ENCODE measurements at places on chromosomes 6 and 20.

DNA sequence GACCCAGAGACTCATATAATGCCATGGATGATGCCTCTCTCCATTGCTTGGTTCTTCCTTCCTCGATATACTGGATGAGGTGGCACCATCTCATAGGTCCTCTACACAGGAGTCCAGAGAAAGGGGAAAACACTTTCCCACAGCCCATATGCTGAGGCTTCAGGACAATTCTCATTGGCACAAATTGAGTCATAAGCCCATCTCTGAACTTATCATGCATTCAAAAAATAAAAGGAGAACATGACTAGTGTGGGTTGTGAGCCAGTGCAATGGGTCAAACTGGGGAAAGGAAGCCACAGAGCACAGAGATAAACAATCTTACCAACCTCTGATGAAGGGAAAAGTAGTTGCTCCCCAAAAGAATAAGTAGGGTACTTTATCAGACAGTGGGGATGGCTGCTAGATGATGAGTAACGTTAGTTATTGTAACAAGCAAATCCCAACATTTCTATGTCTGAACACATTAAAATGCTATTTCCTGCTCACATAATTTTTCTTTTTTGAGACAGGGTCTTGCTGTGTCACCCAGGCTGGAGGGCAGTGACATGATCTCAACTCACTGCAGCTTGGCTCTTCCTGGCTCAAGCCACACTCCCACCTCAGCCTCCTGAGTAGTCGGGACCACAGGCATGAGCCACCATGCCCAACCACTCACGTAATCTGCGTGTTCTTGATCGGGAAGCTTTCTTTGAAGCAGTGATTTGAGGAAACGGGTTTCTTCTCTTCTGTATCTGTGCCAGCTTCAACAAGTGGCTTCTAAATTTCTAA, 27.0 kb downstream of the SOD2 start:
- DNase-seq, result no peak

- no peak for DNase-seq
Observed at GRCh38 chr20:30511322-30512030, 746.0 kb upstream of the DEFB115 start.

DNA sequence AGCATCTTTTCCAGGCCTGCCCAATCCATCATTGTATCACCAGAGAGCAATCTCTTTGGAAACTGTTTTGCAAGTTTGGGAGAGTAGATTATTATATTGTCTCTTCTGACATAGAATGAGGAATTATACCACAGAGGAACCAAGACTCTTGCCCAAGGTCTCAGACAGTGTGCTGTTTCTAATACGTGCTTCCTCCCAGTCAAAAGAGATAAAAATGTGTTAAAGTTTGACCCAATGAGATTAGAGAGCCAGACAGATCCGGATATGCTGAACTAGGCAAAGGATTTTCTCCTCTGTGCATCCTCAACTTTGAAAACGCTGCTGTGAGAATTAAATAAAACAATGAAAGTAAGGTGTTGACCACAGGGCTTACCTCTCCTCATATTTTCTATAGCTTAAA, 18.6 kb upstream of the NT5E start:
- no peak for DNase-seq

GRCh38 chr6:168196881-168197635, 118.0 kb upstream of the FRMD1 start:
- no peak for DNase-seq

DNA sequence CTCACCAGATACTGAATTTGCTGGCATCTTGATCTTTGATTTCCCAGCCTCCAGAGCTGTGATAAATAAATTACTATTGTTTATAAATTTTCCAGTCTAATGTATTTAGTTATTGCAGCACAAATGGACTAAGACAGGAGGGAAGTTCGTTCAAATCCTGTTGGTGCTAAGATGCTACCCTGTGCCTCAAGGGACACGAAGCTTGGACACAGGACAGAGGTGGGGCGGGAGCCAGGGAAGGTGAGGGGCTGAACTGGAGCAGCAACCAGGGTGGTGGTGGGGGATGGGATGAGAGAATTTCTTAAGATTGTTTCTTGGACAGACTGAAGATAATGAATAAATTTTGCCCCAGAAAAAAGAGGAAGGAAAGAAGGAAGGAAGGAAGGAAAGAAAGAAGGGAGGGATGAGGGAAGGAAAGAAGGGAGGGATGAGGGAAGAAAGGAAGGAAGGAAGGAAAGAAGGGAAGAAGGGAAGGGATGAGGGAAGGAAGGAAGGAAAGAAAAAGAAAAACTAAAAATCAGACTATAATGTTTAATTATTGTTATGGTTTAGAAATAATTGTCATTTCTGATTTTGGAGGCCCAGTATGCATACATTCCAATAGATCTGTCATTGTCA, 127.2 kb downstream of the CDC5L start:
- no peak for DNase-seq

- no peak for DNase-seq
Observed at GRCh38 chr6:33116841-33117711, 41.3 kb downstream of the HLA-DPB1 start.

- no peak for DNase-seq
Observed at GRCh38 chr6:41022294-41022693, 16.7 kb downstream of the UNC5CL start.

DNA sequence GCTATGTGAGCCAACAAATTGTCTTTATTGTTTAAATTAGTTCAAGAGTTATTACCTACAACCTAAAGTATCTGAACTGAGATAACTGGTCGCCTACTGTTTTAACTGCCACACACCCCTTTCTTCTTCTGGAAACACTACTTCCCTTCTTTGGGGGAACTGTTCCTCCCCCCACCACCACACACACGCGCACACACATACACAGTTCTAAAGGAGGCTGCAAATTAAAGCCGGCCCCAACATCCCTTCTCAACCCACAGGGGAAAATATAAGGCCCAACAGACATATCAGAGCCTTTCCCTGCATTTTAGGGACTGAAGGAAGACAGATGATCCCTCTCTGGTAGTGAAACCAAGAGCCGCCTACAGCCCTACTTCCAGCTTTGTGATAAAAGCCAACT, 348.0 kb upstream of the JARID2 start:
- DNase-seq, result no peak

DNA sequence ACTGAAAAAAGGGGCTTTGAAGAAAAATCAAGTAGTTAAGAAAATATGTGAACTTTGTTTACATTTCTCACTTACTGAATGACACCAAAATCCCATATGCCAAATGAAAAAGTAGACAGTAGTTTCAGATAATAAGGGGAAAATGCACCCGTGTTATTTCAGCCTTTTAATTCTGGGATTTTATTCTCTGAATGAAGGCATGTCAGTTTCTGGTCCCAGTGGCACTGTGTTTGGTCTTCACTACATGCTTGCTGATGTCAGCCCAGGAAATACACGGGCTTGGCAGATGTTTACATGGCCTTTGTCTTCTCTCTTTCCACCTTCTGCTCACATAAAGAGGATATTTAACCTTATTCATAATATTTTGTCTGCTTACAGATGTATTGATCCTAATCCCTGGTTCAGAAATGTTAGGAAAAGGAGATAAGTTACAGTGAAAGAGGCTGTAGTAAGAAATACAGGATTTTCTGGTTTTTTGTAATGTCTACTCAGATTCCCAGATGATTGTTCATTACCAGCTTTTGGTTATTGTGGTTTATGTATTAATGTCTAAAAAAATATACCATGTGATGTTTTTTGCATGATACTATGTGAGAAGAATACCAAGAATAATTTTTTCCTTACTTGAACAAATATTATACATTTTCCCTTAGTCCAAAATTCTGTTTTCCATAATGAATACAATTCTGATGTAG, 27.7 kb downstream of the DSE start:
- no peak for DNase-seq

GRCh38 chr6:34302929-34303328, 54.1 kb upstream of the SMIM29 start:
- no peak for DNase-seq

DNA sequence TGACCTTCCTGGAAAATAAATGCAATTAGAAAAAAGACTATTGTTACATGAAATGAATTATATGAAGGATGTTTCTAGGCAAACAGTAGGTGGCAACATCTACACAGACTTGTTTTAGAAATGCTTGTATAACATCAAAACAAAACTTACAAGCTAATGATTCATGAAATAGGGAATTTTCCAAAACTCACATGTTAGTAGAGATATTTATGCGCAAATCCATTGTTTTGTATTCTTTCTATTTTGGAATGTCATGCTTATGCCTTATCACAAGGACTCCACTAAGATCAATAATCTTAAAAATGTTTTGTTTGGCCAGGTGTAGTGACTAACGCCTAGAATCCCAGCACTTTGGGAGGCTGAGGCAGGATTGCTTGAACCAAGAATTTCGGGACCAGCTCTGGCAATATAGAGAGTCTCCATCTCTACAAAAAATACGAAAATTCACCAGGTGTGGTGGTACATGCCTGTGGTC, 32.3 kb upstream of the LGSN start:
- DNase-seq, result no peak

DNA sequence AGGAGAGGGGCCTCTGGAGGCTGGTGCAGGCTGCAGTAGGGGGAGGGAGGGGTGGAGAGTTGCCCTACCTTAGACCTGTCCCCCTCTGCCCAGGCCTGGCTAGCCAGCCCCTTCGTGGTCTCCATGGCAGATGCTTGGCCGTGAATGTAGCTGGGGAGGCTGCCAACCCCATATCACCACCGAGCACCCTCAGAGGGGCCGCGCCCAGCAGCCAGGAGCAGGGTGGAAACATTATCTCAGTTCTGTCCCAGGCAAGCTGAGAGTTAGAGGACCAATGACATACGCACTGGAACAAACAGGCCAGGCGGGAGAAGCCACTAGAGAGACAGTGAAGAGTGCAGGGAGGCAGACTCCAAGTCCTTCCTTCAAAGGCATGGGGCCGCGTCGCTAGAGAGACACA, 66.5 kb downstream of the LRFN2 start:
- DNase-seq, result no peak

GRCh38 chr20:3239867-3240775, 1.1 kb upstream of the SLC4A11 start:
- no peak for DNase-seq

DNA sequence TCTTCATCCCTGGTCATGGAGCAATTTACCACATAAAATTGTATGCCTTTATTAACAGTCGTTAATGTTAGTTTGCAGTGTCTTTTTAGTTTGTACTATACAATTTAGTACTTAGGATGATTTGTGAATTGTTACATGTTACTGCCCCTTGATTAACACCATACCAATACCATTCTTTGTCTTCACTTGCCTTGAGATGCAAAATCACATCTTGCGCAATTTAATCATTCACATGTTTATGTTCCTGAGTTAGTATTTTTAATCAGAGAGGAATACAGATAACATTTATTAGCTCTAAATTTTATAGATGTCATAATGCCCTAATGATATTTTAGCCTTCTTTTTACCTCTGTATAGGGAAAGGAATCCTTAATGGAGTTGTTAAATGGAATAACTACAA, 114.1 kb downstream of the SCAF8 start:
- no peak for DNase-seq

GRCh38 chr20:44186201-44186600, 787 bp downstream of the JPH2 start:
- no peak for DNase-seq

- DNase-seq, result no peak
Observed at GRCh38 chr20:37886851-37887297, 16.1 kb upstream of the VSTM2L start.

GRCh38 chr6:43807228-43808061, 37.4 kb downstream of the VEGFA start:
- DNase-seq, result no peak

GRCh38 chr6:130159956-130160355, 62.8 kb downstream of the SAMD3 start:
- no peak for DNase-seq

GRCh38 chr6:143872201-143872600, 7.9 kb downstream of the ZC2HC1B start:
- DNase-seq, result no peak

GRCh38 chr20:24999568-24999967, 7.0 kb upstream of the APMAP start:
- DNase-seq, result no peak

Data from activated CD8-positive, alpha-beta memory T cell treated with anti-CD3 and anti-CD28 coated beads for 4 hours (primary cell).